ENCODE measurements at places on chromosomes 7 and 10.

- DNase-seq = peak; percentile 71
Observed at GRCh38 chr10:31586723-31587638, 268.0 kb downstream of the ZEB1 start.

DNA sequence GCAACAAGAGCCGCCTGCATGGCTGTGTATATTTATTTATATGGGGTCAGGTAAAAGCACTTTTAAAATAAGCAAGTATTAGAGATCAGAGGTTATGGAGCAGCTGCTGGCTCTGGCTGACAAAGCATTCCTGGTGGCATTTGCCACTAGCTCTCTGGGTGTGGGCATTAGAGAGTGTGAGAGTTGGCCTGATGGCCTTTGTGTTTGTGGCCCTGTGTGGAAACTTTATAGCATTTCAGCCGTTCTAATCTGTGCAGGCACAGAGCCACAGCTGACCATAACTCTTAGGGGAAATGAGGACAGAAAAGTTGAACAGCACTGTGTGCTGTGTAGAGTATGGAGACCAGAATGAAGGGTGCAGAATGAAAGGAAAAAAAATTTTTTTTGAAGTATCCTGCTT is 118.9 kb downstream of the AUTS2 start:
- no peak for DNase-seq

DNA sequence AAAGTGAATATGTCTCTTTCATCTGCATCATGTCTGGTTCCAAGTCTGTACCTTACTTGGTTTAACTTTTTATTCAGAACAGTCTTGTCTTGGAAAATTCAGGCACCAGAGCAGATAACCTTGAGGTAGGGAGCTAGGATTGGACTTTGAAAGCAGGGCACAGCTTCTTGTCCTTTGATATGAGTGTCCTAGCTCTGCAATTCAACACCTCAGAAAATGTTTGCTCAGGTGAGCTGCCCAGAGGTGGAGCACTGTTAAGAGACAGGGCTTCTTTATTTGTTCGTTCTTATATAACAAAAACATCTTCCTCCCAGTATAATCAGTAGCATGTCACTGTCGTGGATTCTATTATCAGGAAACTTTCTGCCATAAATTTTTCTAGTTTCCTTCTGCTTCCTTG is 118.3 kb downstream of the LRRC4 start:
- no peak for DNase-seq

DNA sequence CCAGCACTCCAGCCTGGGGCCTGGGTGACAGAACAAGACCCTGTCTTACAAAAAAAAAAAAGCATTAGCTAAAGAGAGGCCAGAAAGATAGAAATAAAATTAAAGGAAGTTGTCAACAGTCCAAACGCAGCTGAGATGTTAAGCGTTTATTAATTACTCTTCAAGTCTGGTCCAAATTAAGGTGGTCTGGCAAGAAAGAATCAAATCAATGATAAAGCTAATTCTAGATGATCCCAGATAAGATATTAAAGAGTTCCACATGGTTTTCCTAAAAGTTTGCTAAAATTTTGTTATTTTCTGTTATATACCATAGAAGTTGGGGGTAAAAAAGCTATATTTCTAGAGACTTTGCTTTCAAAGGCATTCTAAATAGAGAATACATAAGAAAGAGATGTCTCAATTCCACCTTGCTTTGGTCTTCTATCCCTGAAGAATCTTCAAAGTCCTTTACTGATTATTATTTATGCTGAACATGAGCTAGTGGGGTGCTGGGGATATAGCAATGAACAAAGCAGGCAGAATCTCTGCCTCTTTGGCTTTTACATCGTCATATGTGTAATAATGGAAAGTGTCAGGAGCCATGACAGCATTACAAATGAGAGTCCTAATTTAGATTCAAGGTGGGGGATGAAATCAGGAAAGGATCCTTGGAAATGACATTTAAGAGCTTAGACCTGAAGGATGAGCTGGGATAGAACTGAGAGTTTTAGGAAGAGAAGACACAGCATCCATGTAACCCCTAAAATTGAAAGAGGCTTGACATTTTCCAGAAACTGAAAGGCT is 23.4 kb downstream of the FRA10AC1 start:
- DNase-seq = no peak

DNA sequence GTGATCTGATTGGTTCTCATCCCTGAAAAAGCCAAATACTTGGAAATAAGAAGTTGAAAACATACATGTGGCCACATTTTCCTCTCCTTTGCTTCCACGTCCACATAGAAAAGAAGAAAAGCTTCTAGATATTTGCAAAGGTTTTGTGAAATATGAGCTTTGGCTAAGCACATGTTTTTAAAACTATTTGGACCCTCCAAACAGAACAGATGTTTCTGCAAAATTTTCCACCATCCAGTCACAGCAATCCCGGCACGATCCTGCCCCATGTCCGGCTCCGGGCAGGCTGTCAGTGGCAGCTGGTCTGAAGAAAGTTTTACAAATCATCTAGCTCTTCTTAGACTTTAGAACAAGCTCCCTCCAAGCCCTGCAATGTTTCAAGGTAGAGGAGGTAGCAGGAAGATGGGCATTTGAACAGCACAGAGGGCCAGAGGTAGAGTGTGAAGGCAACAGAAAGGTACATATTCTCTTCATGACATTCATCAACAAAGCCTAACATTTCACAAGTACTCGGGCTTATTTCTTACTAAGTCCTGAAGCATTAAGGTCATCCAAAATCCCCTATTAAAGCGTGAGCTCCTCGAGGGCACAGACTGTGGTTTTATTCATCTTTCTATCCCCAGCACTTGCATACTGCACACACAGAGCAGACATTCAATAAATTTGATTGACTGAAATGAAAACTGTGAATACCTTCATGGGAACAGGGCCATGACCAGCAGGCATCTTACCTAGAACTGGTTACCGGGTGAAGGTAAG is 110.1 kb downstream of the JAZF1 start:
- no peak for DNase-seq

- no peak for DNase-seq
Observed at GRCh38 chr10:34399013-34399412, 416.1 kb downstream of the PARD3 start.

- DNase-seq = no peak
Observed at GRCh38 chr7:140489026-140489359, 9.7 kb upstream of the MKRN1 start.

DNA sequence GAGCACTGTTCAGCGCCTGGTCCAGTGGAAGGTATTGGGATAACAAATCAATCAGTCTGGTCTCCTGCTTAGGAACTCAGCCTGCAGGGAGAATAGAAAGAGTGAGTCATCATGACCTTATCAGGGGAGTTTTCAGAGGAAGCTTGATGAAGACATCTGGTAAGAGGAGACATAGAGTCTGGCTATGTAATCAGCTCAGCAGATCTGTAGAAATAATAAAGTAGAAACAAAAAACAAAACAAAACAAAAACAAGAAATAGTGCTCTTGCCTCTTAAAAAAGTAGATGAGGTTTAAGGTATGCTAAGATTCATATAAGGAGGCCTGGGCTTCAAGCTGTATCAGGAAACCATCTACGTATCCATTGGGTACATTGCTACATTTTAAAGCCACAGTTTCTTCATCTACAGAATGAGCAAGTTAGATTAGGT is 14.4 kb downstream of the TAS2R41 start:
- no peak for DNase-seq

- DNase-seq = no peak
Observed at GRCh38 chr7:70557338-70557737, 574.6 kb upstream of the GALNT17 start.

DNA sequence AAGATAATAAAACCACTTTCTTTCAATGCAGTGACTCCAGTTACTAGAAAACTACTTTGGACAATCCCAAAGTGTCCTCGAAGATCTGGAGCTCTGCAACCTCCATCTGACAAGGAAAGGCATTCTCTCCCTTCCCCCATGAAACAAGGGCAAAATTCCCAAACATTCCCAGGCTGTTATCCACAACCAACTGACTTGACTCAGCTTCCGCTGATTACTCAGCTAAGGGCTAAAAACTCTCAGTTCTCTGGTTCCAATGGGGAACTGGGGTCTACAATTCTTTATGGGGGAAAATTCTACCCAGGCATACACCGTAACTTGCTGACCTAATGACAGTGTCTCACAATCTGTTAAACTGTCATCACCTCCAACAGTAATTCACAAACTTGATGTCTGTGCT is 48.4 kb downstream of the SFMBT2 start:
- DNase-seq = no peak

GRCh38 chr10:3036155-3037021 is 31.0 kb upstream of the PFKP start:
- no peak for DNase-seq

GRCh38 chr10:79259834-79260233 is 87.4 kb upstream of the PPIF start:
- no peak for DNase-seq

Measured in Right ventricle myocardium inferior (tissue), 1 donor.